NCI-H2227 treated with DMSO at 0.1 percent for 48 hours (cell line): ENCODE measurements at places on chromosomes 13 and 19.
A peak's percentile ranks its signal among the peaks of the same experiment; 100 is the strongest.

GRCh38 chr13:96958286-96958891 lies 35.9 kb downstream of the OXGR1 start:
- no peak for DNase-seq

DNA sequence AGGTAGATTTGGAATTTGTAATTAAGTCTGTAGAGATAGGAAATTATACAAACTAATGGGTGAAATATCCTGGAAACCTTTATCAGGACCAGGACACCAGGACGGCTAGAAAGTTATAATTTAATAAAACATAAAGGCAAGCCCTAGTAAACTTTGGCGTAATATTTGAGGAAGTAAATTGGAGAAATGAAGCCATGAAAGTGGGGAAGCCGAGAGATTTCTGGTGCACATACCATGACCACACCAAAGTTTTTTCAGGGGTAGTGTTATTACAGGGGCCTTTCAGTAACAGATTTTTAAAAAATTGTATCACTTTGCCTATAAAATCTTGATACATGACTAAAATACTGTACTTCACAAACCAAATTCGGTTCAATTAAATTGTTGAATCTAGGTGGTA lies 54.7 kb upstream of the URAD start:
- DNase-seq: no peak

GRCh38 chr13:53144826-53145225 lies 116.2 kb downstream of the OLFM4 start:
- peak; percentile 4 for DNase-seq

GRCh38 chr13:43407023-43407581 lies 379.7 kb downstream of the ENOX1 start:
- DNase-seq: no peak

GRCh38 chr13:76715621-76716020 lies 170.6 kb downstream of the KCTD12 start:
- DNase-seq: no peak

- DNase-seq: peak; percentile 27
These were observed 28.3 kb downstream of the CEBPA start for GRCh38 chr19:33273881-33274662.

- no peak for DNase-seq
These were observed 485.8 kb downstream of the ZNF536 start for GRCh38 chr19:30857966-30858490.

GRCh38 chr19:49441960-49442350 lies 628 bp upstream of the SLC17A7 start:
- DNase-seq: no peak

- DNase-seq: no peak
These were observed 231.7 kb downstream of the MZT1 start for GRCh38 chr13:72495681-72496080.

- DNase-seq: no peak
These were observed 136.2 kb upstream of the ZNF536 start for GRCh38 chr19:30235946-30236345.

DNA sequence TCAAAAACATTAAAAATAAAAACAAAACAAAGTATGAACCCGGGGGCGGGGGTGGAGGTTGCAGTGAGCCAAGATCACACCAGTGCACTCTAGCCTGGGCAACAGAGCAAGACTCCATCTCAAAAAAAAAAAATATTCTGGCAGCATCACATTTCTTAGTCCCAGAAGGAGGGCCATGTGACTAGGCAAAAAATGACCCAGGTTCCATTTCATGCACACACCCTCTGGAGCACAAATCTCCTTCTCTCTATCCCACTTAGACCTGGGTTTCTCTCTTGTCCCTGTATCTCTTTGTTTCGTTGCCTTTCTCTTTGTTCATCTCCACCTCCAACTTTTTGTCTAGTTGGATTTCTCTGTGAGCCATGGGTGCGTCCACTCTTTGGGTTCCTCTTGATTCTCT lies 6.2 kb upstream of the CYP2A7 start:
- no peak for DNase-seq

GRCh38 chr19:33456076-33456844 lies 65.3 kb downstream of the PEPD start:
- no peak for DNase-seq

DNA sequence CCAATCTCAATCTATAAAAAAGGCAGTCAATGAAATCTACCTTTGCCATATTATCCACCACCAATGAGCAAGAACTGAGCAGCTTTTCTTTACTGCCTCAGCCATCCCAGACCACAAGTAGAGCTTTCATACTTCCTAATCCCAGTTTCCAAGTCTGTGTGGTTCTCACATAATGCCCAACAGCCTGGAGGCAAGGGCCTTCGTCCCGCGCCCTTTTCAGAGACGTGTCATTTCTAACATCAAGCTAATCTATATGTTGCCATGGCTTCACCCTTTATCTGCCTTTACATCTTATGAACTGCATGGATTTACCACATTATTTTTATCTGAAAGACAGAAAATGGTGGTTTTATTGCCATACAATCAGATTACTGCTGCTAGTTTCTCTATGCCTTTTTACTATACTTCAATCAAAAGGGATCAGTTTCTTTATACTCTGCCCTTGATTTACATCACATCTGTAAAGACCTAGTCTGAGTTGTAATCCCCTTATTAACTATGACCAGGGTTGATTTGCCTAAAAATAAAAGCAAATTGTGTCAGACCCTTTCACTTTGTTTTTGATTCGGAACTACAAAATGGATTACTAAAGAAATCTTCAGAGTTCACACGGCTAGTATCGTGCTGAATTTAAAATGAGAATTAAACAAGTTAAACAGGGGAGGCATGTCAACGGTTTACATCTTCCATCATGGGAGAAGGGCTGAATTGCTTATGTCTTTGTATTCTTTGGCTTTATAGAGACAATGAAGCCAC lies 5.9 kb downstream of the EFNB2 start:
- no peak for DNase-seq

DNA sequence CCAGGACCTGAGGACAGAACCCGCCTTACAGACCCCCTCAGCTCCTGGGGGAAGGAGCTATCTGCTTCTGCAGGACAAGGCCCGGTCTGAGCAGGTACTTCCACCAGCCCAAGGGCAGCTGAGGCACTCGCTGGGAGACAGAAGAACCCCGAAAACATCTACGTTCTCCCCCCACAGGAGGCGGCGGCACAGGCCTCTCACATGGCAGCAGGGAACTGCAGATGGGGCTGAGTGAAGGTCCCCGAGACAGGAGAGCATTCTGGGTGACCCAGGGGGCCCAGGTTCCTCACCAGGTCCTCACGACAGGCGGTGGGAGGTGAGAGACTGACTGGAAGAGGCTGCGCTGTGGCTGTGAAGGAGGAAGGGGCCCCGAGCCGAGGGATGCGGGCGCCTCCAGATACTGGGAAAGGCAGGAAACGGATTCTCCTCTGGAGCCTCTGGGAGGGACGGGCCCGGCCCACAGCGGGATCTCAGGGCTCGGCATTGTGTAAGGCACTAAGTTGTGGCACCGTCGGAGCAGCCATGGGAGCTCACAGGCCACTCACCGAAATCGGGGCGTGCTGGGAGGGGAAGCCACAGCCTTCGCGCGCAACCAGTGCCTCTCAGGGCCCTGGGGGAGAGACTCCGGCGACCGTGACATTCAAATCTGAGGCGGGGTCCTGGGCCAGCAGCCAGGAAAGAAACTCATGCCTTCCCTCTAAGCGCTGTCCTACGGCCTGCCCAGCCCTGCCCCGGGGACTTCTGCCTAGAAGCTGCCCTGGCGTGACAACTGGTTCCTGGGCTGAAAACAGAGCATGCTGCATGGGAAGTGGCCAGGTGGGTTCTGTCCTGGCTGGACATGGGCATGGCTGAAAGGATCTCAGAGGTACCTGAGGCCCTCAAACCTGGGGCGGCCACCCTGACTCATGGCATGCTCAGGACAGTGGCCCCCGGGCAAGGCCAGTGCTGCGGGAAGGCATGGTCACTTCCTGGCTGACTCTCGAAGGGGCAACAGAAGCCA lies 14.0 kb downstream of the RPL36 start:
- no peak for DNase-seq

DNA sequence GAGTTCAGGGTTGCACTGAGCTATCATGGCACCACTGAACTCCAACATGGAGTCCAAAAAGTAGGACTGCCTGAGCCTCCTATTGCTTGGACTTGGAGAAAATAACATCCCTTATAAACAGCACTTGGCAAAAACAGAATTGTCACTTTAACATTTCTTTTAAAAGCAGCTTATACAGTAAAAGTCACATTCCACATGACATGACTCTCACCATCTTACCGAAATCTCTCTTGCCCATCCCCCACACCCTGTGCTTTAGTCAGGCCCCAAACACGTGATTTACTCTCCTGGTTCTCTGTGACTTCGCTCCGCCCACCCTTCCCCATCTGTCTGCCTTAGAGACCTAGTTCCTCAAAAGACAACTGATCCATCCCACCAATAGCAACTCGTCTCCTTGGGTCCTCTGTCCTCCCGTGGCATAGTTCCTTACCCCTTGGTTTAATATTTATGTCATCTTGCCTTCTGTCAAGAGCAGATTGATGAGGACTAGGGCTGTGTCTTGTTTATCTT lies 4.6 kb downstream of the SAFB start:
- peak; percentile 17 for DNase-seq

DNA sequence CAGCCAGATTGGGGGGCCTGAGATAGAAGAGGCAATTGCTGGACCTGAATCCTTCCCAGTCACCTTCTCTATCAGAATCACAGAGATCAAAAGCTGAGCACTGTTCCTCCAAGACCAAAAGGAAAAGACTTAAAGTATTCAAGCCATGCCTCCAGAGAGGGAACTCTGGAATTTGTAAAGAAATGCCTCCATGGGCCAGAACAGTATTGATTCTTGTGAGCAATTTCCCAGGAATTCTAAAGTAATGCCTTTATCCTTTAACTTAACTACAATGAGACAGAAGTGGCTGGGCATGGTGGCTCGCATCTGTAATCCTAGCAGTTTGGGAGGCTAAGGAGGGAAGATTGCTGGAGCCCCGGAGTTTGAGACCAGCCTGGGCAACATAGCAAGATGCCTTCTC lies 148.8 kb downstream of the FLT1 start:
- no peak for DNase-seq

- DNase-seq: no peak
These were observed 189.6 kb downstream of the ABCC4 start for GRCh38 chr13:95111608-95112007.

DNA sequence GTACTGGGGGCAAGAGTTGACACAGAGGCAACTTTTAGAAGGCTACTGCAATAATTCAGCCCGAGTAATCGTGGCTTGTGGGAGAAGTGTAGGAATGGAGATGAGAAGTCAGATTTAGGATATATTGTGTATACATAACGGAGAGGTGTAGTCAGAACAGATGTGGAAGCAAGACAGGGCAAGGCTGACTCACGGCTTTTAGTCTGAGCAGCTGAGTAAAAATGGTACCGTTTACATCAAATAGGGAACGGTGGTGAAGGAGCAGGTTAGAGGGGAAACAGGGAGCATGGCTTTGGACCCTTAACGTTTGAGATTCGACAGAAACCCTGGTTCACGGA lies 796 bp upstream of the LSM14A start:
- DNase-seq: peak; percentile 98

DNA sequence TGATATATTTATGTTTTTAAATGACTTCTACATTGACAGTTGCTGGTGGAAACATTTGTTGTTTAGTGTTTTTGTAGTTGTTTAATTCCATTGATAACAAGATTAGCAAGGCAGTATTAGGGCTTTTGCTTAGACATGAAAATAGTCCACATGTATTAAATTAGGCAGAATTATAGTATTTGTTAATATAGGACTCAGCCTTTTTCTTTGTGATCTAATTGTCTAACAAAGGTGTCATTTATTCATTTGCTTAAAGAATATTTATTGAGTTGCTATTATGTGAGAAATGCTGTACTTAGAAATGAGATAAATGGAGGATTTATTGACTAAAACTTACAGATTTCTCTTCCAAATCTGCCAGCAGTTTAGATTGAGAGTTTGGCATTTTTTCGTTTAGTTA lies 41.7 kb upstream of the KCTD4 start:
- no peak for DNase-seq

DNA sequence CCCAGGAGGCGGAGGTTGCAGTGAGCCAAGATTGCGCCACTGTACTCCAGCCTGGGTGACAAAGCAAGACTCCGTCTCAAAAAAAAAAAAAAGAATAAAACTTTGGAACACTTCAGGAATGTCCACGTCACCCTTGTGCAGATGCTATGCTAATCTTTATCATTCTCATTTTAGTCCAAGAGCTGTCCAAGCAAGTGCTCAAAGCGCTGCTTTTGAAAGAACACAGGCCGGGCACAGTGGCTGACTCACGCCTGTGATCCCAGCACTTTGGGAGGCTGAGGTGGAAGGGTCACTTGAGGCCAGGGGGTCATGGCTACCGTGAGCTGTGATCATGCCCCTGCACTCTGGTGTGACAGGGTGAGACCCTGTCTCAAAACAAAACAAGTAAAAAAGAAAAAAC lies 11.1 kb upstream of the UQCR11 start:
- DNase-seq: no peak

- no peak for DNase-seq
These were observed 10.2 kb upstream of the CARM1 start for GRCh38 chr19:10861103-10861651.

DNA sequence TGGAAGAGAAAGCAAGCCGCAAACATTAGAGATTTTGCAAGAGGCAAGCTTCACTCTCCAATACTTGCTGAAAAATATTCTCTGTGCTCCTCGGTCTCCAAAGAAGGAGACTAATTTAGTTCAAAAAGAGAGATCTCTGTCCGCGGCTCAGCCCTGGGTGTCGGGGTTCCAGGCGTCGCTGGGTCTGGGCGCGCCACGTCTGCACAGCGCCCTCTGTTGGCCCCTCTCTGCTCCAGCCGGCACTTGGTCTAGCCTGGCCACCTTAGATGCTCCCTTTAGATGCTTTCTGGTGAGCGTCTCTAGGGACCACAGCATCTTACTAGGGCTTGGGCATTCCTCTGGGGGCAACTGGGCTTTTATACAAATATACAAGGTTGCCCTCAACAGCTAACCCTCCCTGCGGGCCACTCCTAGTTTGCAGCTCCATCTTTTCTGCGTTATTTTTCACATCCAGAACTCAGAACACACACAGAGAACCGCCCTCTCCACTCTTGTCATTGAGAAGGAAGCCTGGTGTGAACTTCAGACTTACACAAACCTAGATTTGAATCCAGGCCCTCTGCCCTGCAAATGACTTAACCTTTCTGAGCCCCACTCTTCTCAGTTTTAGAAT lies 78.3 kb downstream of the CYSLTR2 start:
- DNase-seq: no peak

GRCh38 chr13:46846726-46847125 lies 49.8 kb upstream of the ESD start:
- no peak for DNase-seq

DNA sequence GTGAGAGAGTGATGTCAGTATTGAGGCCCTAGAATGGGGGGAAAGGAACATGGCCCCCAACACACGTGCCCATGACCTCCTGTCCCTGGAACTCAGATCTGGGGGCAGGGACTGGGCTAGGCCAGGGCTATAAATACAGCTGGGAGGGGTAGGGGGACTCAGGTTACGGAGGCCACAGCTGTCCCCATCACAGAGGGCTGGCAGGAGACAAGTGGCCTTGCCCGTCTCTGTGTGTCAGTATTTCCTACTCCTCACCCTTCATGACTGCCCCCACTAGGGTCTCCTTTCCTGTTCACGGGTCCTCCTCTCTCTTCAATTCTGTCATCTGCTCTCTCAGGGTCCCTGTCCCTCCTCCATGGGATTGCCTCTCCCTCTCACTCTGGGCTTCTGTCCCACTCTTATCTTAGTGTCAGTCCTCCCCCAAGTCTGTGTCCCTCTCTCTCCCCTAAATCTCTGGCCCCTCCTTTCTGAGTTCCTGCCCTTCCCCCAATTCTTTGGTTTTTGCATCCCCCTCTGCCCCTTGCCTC lies 687 bp upstream of the HRC start:
- DNase-seq: no peak

- peak; percentile 7 for DNase-seq
These were observed 3.2 kb downstream of the NPAS1 start for GRCh38 chr19:47022541-47023447.
